ENCODE measurements at places on chromosomes 2 and 18.

DNA sequence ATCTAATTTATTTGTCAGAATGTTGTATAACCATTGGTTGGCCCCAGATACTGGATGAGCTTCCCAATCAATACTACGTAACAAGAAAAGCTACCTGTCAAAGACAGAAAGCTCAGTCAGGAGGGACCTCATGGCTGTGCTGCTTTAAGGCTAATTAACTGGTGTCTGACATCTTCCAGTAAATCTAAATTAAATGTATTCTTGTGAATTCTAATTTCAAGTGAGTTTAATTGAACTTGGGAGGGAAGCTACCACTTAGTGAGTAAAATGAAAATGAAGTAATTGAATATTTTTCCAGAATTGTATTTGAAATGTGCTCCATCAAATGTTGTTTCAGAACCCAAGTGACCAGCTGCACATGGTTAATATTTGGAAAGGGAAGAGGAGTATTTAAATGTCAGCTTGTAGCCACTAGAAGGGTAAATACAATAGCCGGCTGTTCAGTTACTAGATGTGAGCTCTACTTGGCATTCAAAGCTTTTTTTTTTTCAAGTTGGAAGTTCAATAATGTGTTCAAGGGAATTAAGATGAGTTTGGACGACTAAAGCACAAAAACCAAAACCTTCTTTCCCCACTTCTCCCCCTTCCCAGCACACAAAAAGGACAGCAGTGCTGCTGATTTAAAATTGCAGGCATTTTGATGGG lies 62.0 kb downstream of the GPR39 start:
- no peak for DNase-seq

GRCh38 chr2:233307565-233307964 lies at the start of gene SAG:
TSS of gene SAG (plus strand) at chr2:233307816. CDS start at chr2:233309190, 1,374 bp downstream.
- DNase-seq, result no peak

DNA sequence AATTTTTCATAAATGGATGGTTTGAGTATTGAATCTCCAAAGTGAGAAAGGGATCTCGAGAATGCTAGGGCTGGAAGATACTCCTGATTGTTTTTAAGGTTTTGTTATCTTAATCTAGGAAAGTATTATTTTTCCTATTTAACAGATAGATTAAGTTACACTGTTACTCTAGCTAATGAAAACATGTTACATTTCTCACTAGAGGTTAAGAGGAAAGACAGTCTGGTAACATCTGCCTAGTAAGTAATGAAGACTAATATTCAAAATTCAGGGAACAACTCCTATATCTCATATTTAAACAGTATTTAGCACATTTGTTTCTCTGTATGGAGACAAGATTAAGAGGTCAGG lies 2.0 kb downstream of the GALNT3 start:
- DNase-seq, result no peak

DNA sequence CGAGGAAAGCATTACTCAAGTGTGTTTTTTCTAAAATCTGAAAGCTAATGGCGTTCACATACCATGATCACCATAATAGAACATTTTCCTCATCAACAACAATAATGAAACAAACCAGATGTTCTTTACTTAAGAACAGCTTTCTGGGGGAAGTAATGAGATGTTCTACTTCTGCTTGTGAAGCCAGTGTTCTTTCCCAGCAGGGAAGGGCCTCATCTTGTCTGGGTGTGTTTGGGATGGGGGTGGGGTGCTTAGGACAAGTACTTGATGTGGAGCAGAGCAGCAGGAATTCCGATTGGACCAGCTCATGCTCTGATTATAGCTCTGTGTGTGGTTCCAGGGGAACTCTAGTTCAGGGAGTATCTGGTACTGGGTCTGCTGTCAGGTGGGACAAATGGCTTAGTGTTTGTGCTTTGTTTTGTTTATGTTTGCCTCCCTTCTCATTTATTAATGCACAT lies 163.0 kb upstream of the NOSTRIN start:
- peak; percentile 84 for DNase-seq

GRCh38 chr2:207288628-207289027 lies 122.9 kb upstream of the KLF7 start:
- no peak for DNase-seq

DNA sequence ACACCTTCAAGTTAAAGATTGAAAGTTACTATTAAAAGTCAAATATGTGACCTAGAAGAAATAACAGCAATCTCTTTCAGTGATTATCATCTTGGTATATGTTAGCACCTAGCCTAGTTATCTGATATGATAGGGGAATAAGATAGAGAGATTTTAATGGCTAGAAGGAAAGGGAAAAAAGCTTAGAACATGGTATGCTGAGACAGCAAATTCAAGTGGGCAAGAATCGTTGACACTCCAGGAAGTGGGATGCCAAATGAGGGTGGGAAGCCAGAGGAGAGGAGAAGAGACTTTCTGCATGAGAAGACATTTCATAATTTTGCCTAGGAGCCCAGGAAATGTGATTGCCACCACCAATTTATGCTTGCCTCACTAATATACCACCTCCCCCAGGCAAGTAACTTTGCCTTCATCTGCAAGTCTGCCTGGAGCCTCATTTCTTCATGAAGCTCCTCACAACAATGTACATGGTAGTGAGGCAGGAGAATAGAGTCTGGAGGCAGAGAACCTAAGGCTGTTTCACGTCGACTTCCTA lies 504.9 kb downstream of the TNS1 start:
- DNase-seq, result no peak

- no peak for DNase-seq
These were observed 26.1 kb upstream of the FN1 start for GRCh38 chr2:215461836-215462532.

DNA sequence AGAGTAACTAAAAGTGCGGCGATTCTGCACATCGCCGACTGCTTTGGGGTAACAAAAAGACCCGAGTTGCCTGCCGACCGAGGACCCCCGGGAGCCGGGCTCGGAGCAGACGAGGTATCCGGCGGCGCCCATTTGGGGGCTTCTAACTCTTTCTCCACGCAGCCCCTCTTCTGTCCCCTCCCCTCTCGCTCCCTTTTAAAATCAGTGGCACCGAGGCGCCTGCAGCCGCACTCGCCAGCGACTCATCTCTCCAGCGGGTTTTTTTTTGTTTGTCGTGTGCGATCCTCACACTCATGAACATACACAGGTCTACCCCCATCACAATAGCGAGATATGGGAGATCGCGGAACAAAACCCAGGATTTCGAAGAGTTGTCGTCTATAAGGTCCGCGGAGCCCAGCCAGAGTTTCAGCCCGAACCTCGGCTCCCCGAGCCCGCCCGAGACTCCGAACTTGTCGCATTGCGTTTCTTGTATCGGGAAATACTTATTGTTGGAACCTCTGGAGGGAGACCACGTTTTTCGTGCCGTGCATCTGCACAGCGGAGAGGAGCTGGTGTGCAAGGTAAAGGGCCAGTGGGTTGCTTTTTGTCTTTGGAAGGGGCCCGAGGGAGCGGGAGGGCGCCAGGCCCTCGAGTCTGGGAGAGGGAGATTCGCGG lies 1.4 kb downstream of the TRIB2 start:
- DNase-seq, result peak; percentile 53

DNA sequence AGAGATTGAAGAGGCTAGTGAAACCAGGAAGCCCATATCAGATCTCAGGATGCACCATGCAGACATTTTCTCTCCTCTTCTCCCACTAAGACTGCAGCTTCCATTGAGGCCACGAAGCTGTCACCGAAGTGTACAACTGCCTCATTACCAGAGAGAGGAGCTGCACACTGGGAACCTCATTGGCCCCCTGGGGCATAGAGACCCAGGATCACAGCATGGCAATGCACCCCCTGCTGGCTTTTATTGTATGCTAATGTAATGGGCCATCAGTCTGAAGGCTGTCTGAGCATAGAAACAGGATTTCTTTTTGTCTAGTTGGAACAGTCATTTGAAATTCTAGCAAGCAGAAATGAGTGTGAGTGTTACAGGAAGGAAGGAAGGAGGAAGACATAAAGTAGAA lies 861.6 kb upstream of the CELF4 start:
- DNase-seq, result peak; percentile 8

GRCh38 chr2:11466307-11467128 lies 557 bp upstream of the E2F6 start:
- no peak for DNase-seq

- no peak for DNase-seq
These were observed 659.0 kb downstream of the IRS1 start for GRCh38 chr2:226140594-226140993.

DNA sequence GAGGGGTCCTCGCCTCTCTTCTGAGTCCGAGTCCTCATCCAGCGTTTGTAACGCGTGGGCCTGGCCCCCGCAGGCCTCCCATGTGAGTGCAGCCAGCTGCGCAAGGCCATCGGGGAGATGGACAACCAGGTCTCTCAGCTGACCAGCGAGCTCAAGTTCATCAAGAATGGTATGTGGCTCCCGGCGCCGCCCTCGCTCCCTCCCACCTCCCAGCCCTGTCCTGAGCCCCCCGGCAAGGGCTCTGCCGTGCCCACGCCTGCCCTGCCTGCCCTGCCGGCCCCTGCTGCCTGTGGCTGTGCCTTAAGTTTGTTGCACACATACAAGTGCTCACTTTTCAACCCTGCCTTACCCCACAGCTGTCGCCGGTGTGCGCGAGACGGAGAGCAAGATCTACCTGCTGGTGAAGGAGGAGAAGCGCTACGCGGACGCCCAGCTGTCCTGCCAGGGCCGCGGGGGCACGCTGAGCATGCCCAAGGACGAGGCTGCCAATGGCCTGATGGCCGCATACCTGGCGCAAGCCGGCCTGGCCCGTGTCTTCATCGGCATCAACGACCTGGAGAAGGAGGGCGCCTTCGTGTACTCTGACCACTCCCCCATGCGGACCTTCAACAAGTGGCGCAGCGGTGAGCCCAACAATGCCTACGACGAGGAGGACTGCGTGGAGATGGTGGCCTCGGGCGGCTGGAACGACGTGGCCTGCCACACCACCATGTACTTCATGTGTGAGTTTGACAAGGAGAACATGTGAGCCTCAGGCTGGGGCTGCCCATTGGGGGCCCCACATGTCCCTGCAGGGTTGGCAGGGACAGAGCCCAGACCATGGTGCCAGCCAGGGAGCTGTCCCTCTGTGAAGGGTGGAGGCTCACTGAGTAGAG lies 14.4 kb upstream of the ALLC start:
- DNase-seq, result no peak

GRCh38 chr18:72700961-72701710 lies 157.0 kb upstream of the CBLN2 start:
- DNase-seq, result peak; percentile 26

DNA sequence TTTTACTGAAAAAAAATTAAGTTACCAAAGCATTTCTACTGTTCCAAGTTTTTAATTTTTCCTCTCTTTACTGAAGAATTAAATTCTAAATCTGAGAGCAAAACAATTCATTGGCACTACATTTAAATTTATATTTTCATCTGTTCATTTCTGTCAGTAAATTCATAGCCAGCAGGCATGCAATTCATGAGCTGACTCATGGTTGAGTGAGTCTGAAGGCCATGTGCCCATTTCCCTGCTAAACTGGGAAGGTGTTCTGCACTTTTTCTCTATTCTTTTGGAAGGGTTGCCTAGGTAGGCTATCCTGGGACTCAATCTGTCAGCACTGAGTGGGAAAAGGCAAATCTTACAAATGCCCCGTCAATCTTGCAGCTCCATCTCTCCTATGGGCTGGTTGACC lies 88.7 kb downstream of the KLHL14 start:
- no peak for DNase-seq

DNA sequence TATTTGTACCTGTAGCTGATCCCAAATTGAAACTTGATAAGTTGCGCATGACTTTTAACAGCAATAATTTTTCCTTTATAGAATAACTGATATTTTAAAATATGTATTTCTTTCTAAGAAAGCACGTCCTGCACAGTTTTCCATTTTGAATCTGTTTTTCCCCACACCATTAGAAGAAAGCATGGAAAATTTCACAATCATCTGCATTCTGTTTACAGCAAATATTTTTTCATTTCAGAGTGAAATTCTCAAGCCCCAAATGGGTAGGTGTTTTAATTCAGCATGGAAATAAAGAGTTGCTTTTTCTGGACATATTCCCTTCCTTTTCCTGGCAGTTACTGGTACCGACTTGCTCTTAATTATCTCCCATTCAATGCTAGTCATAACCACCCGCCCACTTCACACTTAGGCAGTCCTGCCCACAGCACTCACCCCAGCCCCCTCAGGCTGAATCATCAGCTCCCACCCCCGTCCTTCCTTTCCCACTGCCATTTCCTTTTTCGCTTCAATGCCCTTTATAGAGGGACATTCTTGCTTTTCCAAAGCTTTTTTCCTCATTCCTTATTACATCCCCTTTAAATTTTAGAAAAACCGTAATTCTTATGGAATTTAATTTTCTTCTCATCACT lies 89.2 kb upstream of the GLS start:
- DNase-seq, result peak; percentile 33

DNA sequence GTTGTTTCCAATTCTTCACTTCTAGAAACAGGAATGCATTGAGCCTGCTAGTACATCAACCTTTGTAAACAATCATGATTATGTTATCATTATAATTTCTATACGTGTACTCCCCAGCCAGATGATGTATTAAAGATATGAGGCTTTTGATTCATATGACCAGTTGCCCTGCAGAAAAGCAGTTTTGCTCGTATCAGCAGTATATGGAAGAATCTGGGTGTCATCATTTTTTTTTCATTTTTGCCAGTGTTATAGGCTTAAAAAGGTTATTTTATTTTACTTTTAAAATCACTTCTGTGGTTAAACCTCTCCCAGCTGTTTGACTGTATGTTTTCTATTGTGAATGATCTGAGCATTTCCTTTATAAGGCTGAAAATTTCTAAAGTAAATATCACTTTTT lies 471.8 kb upstream of the NRP2 start:
- DNase-seq, result no peak

Data from kidney (tissue), 22 donors.